Activated T-cell treated with anti-CD3 and anti-CD28 coated beads, Interleukin-2, amount 50 U/mL, for 1 hour (primary cell): ENCODE measurements at places on chromosomes 1 and 21.
A peak's percentile ranks its signal among the peaks of the same experiment; 100 is the strongest.

GRCh38 chr21:32814528-32814927 is 43.0 kb upstream of the PAXBP1 start:
- no peak for DNase-seq

- DNase-seq: no peak
Measured at GRCh38 chr1:19974822-19975416, 4.5 kb downstream of the PLA2G2A start.

DNA sequence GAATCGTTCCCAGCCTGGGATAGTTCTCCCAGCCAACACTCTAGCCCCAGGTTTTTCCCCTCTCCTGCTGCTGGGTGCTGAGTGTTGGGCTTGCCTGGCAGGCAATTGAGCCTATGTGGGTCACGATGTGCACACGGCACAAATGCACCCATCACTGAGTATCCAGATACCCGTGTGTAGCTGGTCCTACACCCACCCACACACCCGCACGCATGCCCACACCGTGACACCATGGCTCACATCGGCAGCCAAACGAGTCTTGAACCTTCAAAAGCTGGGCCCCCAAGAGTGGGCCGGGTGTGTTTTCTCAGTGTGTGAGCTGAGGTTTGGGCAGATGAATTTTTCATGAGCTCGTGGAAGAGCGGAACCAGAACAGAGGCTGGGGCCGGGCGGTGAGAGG is 188.5 kb downstream of the GRIK3 start:
- no peak for DNase-seq

GRCh38 chr1:24186711-24186992 is 437 bp downstream of the IFNLR1 start:
- DNase-seq: no peak

DNA sequence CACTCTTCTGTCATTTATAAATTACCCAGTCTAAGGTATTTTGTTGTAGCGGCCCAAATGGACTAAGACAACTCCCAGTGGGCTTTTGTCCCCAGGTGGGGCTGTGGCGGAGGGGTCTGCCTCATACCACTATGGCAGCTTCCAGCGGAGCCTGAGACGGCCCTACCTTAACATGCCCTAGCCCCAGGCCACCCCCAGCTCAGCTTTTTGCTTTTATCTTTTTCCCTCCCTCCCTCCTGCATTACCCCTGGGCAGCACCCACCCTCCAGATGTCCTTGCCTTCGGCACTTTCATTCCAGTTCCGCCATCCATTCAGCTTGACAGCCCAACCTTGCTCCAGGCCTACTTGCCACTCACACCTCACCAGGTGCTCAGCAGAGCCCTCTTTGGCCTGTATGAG is 307.3 kb downstream of the PTPRU start:
- no peak for DNase-seq

DNA sequence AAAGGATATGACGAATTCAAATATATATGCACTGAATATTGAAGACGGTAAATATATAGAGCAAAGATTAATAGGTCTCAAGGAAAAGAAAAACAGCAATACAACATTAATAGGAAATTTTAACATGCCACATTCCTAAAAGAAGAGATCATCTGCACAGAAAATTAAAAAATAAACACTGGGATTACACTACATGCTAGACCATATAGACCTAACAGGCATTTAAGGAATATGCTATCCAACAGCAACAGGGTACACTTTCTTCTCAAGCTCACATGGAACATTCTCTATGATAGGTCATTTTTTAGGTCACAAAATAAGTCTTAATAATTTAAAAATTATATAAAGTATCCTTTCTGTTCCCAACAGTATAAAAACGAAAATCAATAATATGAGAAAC is 1038.3 kb downstream of the KCNT2 start:
- no peak for DNase-seq

DNA sequence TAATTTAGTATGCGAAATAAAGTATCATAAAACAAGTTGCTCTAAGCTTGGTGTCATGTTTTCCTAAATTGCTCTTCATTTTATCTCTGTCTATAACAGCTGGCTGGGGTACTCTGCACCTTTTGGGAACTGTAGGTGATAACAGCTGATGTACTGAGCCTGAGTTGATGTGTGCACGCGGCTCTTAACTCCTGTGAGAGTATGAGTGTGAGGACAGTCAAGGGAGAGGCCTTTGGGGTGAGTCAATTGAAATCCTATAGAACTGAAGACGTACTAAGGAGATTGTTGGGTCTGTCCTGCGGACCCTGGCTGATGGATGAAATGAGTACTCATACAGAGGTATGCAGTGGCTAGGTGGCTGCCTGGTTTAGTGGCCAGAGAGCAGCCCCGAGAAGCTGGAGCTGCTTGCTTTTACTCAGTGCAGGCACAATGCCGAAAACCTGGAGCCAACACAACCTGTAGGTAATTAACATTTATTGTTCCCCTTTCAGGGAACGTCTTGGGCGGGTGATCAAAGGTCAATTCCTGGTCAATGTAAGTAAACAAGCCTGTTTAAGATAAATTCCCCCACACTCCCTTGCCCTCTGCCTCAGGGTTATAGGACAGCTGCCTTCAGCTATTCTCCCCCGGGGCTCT is 188.5 kb downstream of the PRDM2 start:
- no peak for DNase-seq

- DNase-seq: no peak
Measured at GRCh38 chr1:20665726-20666125, 4.6 kb upstream of the DDOST start.

DNA sequence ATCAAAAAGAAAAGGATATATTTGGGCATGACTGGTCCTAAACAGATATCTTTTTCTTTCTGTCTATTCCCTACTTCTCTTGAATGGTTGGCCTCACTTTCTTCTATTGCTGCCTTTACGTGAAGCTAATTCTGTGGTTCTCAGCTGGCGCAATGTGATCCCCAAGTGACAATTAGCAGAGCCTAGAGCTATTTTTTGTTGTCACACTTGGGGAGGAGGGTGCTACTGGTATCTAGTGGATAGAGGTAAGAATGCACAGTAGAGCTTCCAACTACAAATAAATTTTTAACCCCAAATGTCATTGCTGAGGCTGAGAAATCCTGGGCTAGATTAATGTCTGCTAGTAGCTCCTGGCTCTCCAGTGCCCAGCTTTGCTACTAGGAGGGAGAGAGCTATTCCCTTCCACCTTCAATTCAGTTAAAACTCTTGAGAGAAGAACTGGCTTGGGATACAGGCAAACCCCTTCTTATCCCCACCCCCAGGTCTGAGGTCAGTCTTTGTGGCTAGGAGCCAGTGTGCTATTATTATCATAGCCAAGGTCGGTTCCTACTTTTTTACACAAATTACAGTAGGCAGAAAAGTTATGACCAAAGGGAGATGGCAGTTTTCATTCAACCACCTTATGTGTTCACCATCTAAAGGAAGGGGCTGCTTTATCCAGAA is 102.1 kb downstream of the SNX7 start:
- DNase-seq: no peak

- DNase-seq: peak; percentile 83
Measured at GRCh38 chr1:111448918-111449702, at the start of the genes ATP5PB and WDR77. Gene ATP5PB (plus strand): TSS chr1:111449464. CDS start chr1:111449542, 78 bp downstream. Gene WDR77 (minus strand): TSS chr1:111449256. CDS start chr1:111449169, 87 bp downstream.

DNA sequence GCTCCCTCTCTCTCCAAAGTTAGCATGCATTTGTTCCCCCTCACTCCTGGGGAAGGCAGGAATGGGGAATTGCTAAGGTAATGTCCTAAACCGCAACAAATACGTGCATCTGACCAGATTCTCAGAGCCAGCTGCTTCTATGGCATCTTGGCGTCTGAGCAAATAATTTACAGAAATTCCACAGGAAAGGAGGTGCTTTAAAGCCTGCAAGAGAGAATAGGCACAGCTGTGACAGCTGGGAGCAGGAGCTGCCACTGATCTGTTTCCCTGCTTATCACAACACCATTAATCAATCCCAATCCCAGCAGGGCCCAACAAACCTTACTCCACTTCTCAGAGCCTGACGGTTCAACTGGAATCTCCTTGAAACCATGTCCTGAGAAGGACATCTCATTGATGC is 83.5 kb upstream of the ZNF281 start:
- DNase-seq: no peak

DNA sequence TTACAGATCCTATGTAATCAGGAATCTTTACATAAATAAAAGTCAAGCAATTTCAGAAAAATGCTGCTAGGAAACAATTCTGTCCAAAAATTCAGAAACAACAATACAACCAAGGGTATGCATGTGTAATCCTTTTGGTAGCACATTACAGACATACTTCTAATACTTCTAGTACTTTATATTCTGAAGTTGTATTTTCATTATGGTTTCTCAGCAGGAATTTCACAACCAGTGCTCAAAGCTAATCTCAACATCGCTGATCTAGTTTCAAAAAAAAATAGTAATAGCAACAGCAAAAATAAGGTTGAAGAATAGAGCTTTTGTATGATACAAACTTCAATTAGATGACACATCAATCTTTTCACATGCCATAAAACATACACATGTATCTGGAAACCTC is 545.2 kb downstream of the LTN1 start:
- no peak for DNase-seq

- DNase-seq: no peak
Measured at GRCh38 chr1:166700696-166701095, 138.6 kb upstream of the POGK start.
